ENCODE measurements at places on chromosomes 13 and 19. TPM values are rescaled to one million over a fixed set of nuclear protein-coding genes. Genes with fewer than 3 reads are reported as not detected.

PABPC3 gene
- total RNA-seq, result 0.27 TPM

LSM7 gene
- total RNA-seq, result 54.5 TPM

PPM1N gene
- total RNA-seq, result not detected

DNA sequence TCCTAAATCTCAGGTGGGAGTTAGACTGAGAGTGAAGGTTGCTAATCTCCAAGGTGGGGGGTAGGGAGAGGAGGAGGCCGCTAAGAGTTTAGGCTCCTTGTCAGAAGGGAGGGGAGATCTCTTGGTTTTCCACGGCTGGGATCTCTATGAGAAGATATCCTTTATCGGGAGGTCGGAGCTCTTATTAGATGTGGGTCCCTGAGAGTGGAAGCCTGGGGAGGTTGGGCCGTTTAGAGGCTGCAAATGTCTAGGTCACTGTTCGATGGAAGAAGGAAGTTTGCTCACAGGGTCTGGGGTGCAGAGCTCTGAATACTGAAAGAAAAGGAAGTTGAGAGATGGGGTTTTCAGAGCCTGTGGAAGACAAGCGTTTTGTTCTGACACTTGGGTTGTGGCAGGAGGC lies 3.8 kb downstream of the MYADM start:
- no peak for DNase-seq

DNA sequence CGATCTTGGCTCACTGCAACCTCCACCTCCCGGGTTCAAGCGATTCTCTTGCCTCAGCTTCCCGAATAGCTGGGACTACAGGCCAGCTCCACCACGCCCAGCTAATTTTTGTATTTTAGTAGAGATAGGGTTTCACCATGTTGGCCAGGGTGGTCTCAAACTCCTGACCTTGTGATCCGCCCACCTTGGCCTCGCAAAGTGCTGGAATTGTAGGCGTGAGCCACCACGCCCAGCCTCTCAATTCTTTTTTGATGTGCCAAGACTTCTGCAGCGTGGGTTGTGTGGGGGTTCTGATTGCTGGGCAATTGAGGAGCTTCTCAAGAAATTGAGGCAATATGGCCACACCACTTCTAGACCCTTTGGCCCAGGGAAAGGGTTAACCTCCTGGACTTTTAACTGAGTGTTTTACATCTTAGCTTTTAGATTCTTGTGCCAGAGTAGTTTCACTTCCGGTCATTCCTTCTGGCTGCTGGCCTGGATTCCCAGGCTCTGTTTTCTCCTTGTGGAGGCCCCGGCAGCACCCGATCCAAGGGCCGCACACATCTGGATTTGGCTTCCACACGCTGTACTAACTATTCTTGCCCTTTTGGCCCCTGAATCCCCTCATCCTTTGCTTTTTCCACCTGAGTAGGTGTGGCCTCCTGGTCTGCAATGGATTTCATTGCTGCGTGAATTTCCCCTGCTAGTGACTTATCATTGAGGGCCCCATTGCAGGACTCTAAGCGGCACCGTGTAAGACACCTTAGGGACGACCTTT lies 14.7 kb downstream of the SMARCA4 start:
- DNase-seq, result no peak
